ENCODE measurements at places on chromosomes 4 and X.

GRCh38 chr4:112219826-112220366 lies 11.7 kb upstream of the AP1AR start:
- no peak for DNase-seq

DNA sequence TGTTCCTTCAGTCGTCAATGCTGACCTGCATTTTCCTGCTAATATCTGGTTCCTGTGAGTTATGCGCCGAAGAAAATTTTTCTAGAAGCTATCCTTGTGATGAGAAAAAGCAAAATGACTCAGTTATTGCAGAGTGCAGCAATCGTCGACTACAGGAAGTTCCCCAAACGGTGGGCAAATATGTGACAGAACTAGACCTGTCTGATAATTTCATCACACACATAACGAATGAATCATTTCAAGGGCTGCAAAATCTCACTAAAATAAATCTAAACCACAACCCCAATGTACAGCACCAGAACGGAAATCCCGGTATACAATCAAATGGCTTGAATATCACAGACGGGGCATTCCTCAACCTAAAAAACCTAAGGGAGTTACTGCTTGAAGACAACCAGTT lies 12.6 kb downstream of the TLR8 start:
- DNase-seq, result no peak

GRCh38 chr4:176579226-176579625 lies 213.5 kb downstream of the VEGFC start:
- DNase-seq, result no peak

DNA sequence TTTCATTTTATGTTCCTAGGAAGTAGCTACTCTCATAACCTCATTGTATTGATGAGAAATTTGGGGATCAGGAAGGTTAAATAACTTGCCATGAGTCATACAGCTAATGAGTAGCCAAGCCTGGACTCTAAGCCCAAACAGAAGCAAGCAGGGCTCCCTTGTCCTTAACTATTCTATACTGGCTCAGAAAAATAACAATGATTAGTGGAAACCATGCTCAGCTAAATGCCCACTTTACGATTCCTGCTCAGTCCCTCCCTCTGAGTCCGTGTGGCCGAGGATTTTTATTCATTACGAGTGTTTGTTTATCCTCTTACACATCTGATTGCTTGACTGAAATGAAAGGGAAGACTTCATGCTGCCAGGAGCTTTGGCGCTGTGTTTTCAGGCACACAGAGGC lies 100.9 kb downstream of the SLC34A2 start:
- DNase-seq, result no peak

- no peak for DNase-seq
These were observed 2.9 kb downstream of the RPL36A start for GRCh38 chrX:101393530-101394305.

DNA sequence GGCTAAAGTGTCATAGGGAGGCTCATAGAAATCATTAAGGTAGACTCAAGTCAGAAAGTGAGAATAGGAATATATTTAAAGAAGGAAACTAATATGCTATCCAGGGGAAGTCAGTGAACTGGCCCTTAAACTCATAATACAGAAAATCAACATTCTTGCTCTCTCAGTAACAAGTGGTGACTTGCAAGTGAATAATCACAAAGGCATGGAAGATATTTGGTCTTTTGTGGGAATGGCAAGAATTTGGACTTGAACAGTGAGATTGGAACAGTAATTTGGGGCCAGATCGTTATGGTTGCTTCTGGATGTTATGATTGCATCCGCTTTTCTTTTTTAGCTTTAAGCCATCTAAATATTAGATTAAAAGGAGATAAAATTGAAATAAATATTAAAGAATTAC lies 103.8 kb downstream of the TBC1D19 start:
- no peak for DNase-seq

GRCh38 chrX:106168107-106168506 lies at the start of gene PWWP3B:
TSS of gene PWWP3B (plus strand) at chrX:106168305. CDS start at chrX:106205433, 37,128 bp downstream.
- no peak for DNase-seq

DNA sequence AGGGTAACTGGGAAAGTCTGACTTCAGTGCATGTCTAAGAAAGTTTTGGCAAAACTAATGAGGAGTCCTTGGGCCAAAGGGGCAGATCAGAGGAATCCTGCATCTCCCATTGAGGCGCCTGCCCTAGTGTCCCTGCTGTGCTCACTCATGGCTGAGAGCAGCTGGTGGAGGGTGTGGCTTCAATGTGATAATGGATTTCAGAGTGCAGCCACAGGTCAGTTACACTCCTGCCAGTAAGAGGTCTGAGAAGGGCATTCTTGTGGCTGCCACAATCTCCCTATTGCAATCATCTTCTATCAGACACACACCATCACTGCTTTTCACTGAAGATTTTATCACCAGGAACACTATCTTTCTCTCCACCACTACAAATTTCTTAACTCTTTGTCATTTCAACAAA lies 457.1 kb downstream of the MID1IP1 start:
- no peak for DNase-seq

DNA sequence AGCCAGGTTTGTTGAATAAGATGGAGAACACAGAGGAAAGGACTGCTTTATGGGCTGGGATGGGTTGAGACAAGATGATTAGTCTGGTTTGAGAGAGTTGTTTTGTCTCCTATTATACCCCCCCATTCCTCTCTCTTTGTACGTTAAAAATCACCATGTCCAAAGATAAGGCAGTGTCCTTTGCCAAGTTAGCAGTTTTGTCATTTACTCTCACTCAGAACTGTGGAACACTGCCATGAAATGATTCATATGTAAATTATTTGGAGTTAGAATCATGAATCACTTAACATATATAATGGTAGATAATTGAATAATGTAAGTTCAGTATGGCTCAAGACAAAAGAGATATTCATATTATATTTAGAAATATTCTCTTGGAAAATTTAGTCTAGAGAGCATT lies 151.3 kb downstream of the DCLK2 start:
- no peak for DNase-seq

DNA sequence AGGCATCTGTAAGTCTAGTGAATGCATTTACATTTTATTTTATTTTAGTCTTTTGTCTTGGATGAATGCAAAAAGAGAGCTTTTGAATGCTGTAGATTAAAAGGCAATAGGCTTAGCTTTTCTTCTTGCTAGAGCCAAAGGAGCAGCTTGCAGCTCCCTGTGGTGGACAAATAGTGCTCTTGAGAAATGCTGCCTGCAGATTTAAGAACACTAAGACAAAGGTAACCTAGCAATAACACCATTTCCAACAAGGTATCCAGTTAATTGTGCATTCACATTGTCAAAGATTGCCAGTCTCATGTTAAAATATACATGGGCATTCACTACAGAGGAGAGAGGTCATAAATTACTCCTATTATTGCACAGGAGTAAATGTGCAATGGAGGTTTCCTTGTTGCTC lies 859.2 kb upstream of the PRKX start:
- no peak for DNase-seq

DNA sequence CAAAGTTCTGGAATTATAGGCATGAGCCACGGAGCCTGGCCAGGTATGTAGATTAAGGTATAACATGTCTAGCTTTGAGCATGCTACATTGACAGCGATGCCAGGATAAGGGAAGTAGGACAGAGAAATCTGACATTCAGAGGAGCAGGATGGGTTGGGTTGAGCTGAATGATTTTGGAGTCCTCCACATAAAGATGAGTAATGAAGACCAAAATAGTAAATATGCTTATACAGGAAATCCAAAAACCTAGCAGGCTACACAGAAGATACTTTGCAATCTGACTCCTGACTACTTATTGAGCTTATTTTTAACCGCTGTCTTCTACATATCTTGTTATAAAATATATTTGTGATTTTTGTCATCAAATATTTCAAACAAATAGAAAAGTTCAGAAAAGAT lies 69.7 kb downstream of the PDGFC start:
- DNase-seq, result no peak

GRCh38 chr4:135098061-135098460 lies 896.5 kb upstream of the PABPC4L start:
- DNase-seq, result no peak

- DNase-seq, result no peak
These were observed 38.4 kb downstream of the SLAIN2 start for GRCh38 chr4:48379587-48380180.

GRCh38 chr4:7238300-7238960 lies 46.1 kb downstream of the SORCS2 start:
- DNase-seq, result no peak

- DNase-seq, result no peak
These were observed 263.5 kb downstream of the AFF2 start for GRCh38 chrX:148763896-148764295.

- DNase-seq, result no peak
These were observed 122.1 kb downstream of the REELD1 start for GRCh38 chr4:146336410-146336807.

GRCh38 chrX:69107231-69107739 lies 58.0 kb downstream of the PJA1 start:
- no peak for DNase-seq

- DNase-seq, result no peak
These were observed 11.2 kb downstream of the RBM41 start for GRCh38 chrX:107107459-107107858.

DNA sequence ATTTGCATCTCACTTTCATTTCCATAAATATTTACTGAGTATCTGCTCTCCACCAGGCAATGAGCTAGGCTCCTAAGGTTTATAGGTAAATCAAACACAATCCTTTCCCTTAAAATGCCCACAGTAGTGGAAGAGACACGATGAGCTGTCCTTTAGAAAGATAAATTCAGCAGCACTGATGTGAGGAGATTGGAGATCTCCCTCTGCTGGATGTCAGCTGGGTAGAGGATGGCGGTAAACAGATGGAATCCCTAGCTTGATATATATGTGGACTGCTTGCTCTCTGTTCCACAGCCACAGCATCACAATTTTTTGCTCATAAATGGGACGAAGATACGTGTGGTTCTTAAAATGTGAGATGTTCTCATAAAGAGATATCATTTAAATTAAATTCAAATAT lies 216.4 kb upstream of the RASGEF1B start:
- DNase-seq, result no peak

GRCh38 chr4:112552668-112553067 lies 36.7 kb upstream of the NEUROG2 start:
- DNase-seq, result no peak

DNA sequence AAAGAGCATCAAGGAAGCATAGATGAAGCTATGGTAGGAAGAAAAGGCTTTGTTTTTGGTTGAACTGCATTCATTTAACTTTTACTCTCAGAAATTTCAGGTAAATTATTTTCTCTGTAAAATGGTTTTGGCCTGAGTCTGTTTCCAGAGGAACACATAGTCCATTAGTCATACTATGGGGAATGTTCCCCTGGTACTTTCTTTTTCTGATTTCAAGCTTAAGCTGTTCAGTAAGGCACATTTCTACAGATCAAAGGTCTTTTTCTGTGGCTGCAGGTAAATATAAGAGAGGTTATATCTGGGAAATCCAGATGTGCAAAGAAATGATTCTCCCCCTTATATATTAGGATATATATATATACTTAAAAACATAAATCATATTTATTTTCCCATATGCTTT lies 1744.4 kb upstream of the ADGRL3 start:
- no peak for DNase-seq

GRCh38 chrX:145213504-145213903 lies 33.8 kb upstream of the SPANXN1 start:
- no peak for DNase-seq

DNA sequence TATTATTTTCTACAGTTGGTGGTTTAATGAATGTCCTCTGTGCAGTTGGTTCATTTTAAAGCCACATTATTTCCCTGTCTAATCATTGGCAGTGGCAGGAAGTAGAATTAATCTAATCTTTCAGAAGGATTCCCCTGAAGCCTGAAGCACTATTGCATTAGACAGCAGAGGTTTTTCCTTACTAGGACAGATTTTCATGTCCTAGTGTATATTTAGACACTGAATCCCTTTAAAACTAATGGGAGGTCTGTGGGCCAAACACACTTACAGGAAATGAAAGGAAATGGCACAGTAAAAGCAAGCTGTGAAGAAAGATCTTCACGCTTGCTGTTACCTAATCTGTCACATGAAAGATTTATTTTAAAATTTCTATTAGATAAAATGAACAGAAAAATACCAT lies 165.2 kb downstream of the SLC39A8 start:
- DNase-seq, result no peak

- DNase-seq, result no peak
These were observed 84.3 kb upstream of the TMEM150C start for GRCh38 chr4:82645936-82646565.

DNA sequence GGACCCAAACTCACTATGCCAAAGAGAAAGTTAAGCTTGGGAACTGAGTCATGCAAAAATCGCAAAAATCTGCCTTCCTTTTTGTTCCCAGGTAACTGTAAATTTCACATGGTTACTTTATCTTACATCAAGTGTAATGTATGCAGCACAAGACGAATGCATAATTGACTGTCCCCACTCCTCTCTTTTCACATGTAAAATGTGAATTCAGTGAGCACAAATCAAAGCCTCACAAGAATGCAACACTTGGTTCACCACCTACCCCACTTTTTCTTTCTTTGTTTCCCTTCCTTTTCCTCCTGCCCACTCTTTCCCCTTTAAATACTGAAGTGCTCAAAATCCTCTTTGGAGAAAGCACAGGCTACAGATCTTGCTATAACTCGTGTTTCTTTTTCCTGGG lies 53.2 kb downstream of the MAGED4B start:
- no peak for DNase-seq

- DNase-seq, result no peak
These were observed 180.3 kb upstream of the TENM3 start for GRCh38 chr4:182062936-182063335.

- no peak for DNase-seq
These were observed 58.6 kb upstream of the MCF2 start for GRCh38 chrX:139766545-139766983.

- DNase-seq, result no peak
These were observed 119.8 kb downstream of the AGTR2 start for GRCh38 chrX:116290359-116290758.

GRCh38 chr4:26386386-26386785 lies 65.6 kb downstream of the RBPJ start:
- DNase-seq, result no peak

- DNase-seq, result no peak
These were observed 358.4 kb downstream of the PPP3CA start for GRCh38 chr4:100988876-100989275.

DNA sequence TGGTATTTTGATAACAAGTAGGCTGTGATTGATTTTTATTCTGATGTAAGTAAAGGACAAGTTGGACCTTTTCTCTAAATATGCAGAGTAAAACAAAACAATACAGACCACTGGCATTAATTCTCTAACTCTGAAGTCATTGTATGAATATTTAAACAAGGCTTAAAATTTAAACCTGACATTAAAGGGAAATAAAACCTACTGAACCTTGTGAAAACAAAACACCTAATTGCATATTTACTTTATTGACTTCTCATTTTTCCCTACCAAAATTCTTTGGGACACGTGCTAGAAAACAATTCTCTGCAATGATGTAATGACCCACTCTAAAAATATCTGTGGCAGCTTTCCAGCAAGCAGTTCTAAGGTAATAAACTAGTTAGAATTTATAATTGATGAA lies 369.7 kb upstream of the TRAM1L1 start:
- no peak for DNase-seq

GRCh38 chr4:7196288-7196651 lies 3.9 kb downstream of the SORCS2 start:
- DNase-seq, result no peak

- no peak for DNase-seq
These were observed 11.5 kb downstream of the MAD2L1 start for GRCh38 chr4:120055162-120055561.

All from stimulated activated CD8-positive, alpha-beta memory T cell treated with anti-CD3 and anti-CD28 coated beads, Interleukin-15, amount 100 ng/mL, for 24 hours (primary cell).